Stimulated activated CD4-positive, alpha-beta T cell treated with anti-CD3 and anti-CD28 coated beads, TNF-alpha, amount 100 ng/mL, for 1 hour (primary cell): ENCODE measurements at places on chromosomes 1 and 21.

- no peak for DNase-seq
Measured at GRCh38 chr1:110091381-110091780, 20.9 kb upstream of the UBL4B start.

GRCh38 chr1:25082216-25082899, 149.9 kb downstream of the SYF2 start:
- DNase-seq: no peak

GRCh38 chr1:25123551-25123950, 108.8 kb downstream of the SYF2 start:
- no peak for DNase-seq

DNA sequence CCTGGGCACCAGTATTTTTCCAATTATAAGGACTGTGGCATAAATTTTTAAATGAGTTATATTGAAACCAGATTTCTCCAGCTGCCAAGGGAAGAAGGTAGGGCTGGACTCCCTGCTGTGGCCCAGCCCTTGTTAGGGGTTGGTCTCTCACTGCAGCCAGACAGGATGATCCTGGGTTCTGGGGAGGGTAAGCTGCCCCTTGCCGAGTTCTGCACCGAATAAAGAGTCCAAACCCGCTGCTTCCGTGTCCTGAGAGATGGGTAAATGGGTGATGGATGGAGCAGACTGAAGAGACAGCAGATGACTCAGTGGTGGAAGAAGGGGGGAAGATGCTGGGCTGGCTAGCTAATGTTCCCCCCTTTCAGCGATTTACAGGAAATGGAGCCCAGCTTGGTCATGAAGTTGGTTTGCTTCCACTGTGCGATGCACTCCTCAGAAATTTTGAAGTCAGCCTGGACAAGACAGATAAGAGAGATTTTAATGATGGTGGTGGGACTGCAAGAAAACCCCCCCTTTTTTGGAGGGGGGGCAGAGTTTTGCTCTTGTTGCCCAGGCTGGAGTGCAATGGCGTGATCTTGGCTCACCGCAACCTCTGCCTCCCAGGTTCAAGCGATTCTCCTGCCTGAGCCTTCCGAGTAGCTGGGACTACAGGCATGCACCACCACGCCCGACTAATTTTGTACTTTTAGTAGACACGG, 41.4 kb downstream of the YARS1 start:
- DNase-seq: no peak

DNA sequence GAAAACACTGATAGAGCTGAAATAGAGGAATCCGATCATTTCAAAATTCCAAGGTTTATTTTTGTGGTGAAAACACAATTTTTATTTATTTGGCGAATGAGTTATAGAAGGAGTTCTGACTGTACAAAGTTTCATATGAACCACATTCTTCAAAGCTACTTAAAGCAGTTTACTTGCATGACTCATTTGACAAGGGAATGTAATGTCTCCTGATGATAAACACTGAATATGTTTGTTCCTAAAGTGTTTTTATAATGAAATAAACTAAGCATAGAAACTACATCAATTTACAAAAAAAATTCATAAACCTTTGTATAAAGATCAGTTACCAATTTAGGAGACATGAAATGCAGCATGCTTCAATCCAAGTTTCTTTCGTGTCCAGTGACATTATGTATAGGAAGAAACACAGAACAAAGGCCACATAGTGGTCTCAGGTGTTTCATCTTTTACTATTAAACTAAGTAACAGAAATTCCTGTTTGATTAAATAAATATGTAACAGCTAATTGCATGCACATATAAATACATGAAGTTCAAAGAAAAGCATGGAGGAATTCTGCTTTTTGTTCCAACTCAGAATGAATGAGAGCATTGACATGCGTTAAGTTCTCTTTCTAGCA, 2.5 kb downstream of the PRKACB start:
- DNase-seq: no peak

DNA sequence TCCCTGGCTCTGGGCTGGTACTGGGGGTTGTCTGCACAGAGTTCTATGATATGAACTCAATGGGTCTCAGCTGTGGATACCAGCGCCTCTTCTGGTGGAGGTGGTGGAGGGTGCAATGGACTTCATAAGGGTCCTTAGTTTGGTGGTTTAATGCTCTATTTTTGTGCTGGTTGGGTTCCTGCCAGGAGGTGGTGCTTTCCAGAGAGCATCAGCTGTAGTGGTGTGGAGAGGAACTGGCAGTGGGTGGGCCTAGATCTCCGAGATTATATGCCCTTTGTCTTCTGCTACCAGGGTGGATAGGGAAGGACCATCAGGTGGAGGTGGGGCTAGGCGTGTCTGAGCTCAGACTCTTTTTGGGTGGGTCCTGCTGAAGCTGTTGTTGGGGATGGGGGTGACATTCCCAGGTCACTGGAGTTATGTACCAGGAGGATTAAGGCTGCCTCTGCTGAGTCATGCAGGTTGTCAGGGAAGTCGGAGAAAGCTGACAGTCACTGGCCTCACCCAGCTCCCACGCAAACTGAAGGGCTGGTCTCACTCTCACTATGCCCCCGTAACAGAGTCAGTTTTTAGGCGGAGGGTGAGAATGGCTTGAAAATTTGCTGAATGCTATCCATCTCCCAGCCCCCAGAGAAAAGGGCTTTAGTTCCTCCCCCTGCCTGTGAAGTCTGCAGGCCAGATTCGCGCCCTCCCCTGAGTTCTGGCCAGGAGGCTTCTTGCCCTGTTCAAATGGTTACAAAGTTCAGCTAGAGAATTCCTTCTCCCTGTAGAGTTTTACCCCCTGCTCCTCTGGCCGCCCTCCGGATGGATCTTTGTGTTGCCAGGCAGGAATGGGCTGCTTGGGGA, 902.9 kb downstream of the LTN1 start:
- DNase-seq: no peak

GRCh38 chr1:157495285-157495684, 57.0 kb downstream of the FCRL5 start:
- DNase-seq: no peak

DNA sequence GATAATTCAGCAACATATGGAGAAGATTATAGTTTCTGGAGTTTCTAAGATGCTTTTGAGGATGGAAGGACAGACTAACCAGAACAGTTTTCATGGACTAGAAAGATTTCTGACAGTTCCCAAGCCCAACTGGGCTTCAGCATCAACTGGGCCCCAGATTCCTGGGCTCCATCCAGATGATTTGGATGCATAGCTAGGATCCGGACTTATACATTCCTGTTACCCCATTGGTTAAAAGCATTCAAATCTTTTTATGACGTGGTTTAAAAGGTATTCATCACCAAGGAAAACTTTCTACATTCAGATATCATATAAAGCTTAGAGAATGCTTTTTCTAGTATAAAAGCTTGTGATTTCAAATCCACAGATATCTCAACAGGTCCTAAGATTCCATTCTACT, 29.7 kb downstream of the TSHB start:
- no peak for DNase-seq

DNA sequence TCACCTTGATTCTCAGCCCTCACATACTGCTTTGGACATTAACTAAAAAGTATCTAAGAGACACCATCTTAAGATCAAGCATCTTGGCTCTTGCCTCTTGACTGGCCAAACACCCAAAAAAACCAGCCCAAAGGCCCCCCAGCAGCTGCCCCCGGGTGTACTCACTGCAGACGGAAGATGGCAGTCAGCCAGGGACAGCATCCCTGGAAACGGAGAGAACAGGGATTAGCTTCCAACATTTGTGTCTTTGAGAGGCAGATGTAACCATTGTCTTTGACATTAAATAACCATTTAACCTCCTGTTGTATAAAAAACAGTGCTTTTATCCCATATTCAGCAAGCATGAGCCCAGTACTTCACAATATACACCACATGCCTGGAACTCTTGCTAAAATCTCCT, 11.3 kb downstream of the TMEM63A start:
- DNase-seq: no peak

DNA sequence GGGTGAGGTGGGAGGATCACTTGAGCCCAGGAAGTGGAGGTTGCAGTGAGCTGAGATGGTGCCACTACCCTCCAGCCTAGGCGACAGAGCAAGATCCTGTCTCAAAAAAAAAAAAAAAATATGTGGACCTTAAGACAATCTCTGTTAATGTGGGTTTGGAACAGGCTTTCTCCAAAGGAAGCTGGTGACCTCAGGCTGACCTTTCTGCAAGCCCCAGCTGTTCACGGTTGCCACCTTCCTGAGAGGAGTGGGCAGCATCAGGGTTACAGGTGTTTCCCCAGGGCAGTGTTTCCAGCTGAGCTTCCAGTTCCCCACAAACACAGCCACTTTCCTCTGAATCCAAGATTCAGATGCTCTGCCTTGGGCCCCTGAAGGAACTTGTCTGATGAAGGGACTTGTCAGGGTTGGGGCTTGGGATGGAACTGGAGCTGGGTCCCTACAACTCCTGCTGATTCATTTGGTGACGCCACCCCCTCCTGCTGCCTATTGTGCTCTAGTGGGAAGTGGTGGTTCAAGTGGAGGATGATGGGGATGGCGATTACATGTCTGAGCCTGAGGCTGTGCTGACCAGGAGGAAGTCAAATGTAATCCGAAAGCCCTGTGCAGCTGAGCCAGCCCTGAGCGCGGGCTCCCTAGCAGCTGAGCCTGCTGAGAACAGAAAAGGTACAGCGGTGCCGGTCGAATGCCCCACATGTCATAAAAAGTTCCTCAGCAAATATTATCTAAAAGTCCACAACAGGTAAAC, 1.9 kb downstream of the ZBTB48 start:
- DNase-seq: no peak

DNA sequence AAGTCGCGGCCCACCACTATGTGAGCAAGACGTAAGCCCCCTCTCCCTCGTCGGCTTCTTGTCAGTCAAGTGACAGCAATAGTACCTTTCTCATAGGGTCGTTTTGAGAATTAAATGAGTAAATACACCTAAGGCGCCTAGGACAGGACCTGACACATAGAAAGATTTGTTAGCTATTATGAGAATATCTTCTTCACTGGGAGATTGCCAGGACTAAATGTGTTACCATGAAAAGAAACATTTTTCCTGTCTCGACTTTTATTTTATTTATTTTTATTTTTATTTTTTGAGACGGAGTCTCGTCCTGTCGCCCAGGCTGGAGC, 798 bp downstream of the PMF1 start:
- no peak for DNase-seq

DNA sequence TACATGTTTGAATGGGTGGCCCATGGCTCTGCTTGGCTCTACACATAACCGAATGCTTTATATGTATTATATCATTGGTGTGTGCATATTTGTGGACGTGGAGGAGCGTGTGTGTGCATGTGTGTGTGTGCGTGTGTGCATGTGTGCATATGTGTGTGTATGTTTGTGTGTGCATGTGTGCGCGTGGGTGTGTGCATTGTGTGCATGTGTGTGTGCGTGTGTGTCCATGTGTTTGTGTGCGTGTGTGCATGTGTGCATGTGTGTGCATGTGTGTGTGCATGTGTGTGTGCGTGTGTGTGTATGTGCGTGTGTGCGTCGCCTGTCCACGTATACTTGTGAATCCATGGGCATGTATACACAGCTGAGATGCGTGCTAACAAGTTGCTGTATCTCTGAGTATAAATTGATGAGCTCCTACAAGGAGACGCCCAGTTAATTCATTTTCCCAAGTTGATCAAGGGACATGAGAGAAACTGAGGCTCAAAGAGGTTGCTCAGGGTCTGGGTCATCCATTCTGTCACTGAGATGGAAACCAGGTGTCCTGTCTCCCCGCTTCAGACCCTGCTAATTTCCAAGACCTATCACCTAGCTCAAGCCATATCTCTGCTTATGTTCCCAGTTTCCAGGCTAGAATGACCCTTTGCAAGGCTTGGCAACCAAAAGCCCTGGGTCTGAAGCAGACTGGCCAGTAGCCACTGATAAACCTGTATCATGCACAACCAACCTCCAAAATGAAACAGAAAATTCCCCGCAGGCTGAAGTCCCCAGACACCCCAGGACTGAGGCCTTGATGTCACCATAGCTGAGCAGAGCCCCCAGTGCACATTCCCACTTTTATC, 2.8 kb upstream of the CTRC start:
- DNase-seq: no peak

DNA sequence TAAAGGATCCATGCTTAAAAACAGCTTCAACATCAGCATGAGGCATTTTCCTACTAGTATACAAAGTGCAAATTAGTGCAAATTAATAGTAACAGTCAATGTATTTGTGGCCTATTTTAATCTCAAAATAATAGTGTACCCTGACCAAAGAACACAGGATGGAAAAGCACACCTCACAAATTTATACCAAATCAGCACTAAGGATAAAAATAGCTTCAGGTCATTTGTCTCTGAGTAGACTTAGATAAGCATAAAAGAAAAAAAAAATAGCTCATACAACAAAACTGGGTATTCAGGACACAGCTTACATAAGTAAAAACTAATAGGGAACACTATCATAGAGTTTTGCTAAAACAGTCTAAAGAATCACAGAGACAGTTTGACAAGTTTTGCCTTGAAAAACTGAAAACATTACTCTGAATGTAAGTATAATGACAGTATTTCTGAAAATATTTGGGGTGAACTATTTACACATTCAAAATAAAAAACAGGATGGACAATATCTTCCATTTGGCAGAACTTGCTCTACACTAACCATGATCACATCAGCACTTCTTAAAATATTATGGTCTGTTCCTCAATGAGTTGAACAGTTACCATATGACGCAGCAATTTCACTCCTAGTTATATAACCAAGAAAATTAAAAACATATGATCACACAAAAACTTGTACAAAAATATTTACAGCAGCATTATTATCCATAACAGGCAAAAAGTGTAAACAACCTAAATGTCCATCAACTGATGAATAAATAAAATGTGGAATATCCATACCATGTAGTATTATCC, 46.3 kb downstream of the RNF115 start:
- DNase-seq: no peak

DNA sequence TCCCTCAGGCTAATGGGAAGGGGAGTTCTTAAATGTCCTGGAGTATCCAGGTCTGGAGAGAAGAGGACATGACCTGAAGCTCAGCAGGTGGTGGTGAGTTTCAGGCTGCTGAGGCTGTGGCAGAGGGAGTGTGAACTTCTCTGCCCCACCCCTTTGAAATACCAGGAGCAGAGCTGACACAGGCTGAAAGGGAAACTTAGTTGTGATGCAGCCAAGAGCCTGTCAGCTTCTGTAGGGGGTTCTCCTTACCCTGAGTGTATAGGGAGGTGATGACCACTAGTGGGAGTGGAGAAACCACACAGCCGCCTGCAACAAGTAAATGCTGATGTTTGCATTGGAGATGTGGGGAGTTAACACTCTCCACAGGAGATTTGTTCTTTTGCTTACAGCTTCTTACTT, 152.3 kb downstream of the FCRL5 start:
- no peak for DNase-seq

DNA sequence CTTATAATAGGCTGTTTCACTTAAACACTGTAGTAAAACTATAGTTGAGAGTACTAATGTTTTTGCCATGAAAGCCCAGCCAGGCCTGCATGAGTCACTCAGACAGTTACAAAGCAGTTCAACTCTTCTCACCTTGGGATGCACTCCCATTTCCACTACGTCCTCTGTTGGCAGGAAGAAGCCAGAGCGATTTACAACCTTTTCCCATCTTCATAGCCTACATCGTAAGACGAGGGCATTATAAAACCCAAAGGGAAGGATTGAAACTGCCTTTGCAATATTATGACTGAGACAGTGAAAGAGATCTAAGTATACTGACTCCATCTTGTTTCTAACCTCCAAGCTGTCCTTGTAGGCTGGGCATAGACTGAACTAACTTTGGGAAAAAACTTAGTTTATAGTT, 71.8 kb upstream of the CSF1 start:
- no peak for DNase-seq
